ENCODE measurements at places on chromosomes 4 and X.

- DNase-seq, result no peak
These were observed 20.1 kb downstream of the SPON2 start for GRCh38 chr4:1152290-1152689.

DNA sequence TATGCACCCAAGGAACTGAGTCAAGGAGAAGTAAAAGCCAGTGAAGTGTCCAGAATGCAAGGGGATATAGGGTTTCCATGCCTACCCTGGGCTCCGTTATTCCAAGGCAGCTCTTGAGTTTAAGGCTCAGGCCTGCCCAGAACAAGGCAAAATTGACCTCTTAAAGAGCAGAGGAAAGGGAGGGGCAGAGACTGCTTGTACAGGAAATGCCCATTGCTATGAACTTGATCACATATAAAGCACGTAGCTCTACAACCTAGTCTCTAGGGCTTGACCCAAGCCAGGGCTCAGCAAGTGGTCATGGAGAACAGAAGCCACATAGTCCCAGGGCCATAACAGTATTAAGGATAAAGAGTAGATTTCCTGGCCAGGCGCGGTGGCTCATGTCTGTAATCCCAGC is 58.2 kb upstream of the MSN start:
- no peak for DNase-seq

GRCh38 chrX:105765691-105766090 is 56.6 kb upstream of the NRK start:
- no peak for DNase-seq

DNA sequence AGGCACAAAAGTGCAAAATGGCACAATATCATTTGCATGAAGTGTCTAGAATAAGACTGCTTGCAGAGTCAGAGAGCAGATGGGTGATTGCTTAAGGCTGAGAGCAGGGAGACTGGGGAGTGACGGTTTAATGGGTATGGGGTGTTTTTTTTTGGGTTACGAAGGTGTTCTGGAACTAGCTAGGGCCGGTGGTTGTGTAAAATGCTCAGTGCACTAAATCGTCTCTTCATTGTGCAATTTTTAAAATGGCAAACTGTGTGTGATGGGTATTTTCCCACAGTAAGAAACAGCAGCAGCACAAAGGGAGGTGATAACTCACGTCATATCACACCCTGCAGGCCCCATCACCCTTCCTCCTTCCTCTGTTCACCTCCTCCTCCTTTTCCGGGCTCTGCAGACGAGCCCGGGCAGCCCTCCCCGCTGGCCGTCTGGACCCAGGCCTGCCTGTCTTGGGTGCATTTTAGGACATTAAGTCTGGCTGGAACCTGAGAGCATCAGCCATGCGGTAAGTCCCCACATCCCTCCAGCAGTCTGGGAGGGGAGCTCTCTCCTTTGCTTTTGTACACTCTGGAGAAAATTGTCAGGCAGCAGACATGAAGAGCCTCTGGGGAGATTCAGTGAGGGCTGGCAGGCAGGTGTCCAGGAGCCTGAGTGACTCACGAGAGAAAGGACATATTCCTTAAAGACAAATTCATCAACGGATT is 42.7 kb downstream of the ASMT start:
- DNase-seq, result peak; percentile 34

GRCh38 chrX:110045421-110045820 is 42.5 kb downstream of the TMEM164 start:
- DNase-seq, result no peak

DNA sequence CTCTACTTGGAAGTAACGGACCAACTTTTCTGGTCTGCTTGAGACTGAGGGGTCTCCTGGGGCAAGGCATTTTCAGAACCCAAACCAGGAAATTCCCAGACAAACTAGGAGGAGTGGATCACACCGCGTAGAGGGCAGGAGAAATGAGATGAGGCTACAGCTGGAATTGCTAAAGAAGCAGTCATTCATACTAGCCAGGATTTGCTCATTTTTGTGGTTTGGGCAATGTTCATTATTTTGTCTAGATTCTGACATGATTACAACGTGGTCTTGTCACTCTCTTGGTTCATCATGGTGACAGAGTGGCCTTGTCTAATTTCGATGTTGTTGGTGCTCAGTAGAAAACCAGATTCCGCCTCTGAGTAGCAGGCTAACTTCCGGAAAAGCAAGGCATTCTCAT is 63.2 kb downstream of the BANK1 start:
- DNase-seq, result no peak

- no peak for DNase-seq
These were observed 98.4 kb downstream of the STIM2 start for GRCh38 chr4:26958925-26959653.

GRCh38 chr4:11634283-11634682 is 205.6 kb upstream of the HS3ST1 start:
- DNase-seq, result no peak

DNA sequence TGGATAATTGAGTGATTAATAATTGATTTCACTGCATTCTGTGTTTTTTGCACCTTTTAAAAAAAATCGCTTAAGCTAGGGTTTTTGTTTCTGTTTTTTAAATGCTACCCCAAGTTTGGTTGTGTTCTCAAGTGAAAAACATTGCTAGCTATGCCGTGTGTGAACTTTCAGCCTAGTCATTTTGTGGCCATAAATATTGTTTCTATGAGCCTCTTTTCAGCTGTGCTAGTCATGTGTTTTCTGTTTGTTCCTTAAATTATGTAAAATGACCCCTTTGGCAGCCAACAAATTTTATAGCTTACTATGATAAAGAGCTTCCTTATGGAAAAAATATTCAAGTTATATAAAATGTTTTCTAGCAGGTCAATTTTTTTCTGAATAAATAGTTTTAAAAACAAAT is 59.1 kb downstream of the GALNT7 start:
- no peak for DNase-seq

DNA sequence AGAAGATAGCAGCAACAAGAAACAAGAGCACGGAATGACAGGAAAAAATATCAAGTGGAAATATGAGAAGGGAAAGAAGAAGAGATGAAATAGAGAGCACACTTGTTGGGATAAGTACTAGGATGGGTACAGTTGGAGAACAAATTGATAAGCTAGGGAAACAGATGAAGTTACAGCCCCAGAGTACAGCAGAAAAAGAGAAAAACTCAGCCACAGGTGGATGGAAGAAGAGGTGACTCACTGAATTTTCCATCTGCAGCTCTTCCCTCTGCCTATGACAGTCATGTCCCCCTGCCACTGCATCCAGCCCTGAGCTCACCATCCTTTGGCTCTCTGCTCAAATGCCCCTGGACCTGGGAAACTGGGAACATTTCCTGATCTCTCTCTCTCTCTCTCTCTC is 209.0 kb downstream of the BCOR start:
- DNase-seq, result no peak

- DNase-seq, result peak; percentile 85
These were observed 167.9 kb downstream of the SMIM20 start for GRCh38 chr4:26081795-26082498.

DNA sequence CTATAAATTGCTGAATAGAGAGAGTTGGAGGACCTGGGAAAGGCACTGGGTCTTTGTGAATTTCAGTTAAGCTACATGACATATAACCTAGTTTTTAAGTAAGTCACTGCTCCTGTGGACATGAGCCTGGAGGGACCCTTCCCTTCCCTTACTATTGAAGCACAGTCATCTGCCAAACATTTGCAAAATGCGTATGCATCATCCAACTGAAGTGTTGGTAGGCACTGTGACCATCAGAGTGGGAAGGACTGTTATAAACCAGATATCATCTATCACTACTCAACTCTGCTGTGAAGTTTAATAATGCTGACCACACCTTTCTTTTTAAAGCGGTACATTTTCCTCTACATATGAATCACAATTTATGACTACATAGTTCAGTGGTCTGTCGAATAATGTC is 5.2 kb downstream of the GABRA3 start:
- DNase-seq, result no peak
